Inflammatory macrophage treated with lipopolysaccharide for 1 hour (primary cell): ENCODE measurements at places on chromosomes 2 and 18.

- no peak for DNase-seq
Observed at GRCh38 chr2:196480653-196481323, 158.7 kb upstream of the CCDC150 start.

DNA sequence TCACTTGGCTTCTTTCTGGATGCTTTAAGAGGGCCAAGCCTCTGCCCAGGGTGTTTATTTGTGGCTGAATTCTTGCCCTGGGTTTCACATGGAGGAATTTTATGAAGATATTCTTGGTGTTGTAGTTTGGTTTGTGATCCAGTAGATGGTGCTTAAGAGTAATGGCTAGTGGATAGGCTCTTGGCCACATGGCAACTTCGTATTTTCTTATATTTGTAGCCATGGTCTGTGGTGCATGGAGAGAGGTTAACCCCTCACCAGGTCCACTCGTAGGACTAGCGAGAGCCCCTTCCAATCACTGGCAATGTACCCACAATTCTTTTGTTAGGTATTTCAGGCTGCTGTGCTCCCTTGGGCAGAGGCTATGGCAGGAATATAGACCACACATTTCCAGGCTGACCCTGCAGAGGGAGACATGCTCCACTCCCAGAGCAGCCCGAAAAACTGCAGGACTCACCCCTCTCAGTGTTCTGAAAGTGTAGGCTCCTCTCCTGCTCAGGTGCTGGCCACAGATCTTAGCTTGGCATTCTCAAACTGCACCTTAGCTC lies 582.1 kb upstream of the SETBP1 start:
- DNase-seq = no peak

GRCh38 chr2:172281648-172282570 lies 145.5 kb upstream of the ITGA6 start:
- no peak for DNase-seq

GRCh38 chr2:4678927-4679326 lies 975.6 kb downstream of the DCDC2C start:
- DNase-seq = no peak

DNA sequence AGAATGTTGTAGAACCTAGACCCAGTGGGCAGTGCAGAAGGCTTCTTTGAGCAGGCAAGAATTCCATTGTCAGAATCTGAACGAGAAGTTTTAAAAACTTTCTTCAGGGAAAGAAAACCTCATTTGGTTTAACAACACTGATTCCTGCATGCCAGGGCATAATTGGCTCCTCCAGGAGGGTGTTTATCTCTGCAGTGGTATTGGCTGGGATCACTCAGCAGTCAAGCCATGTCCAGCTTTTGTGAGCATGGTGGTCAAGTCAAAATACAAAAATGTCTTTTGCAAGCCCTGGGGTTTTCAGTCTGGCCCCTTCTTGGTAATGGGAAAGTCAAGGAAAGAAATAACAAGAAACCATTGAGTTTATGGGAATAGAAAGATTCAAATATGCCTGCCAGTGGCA lies 28.3 kb downstream of the FHOD3 start:
- DNase-seq = no peak

GRCh38 chr2:85750587-85751575 lies 2.9 kb upstream of the ATOH8 start:
- peak; percentile 91 for DNase-seq

GRCh38 chr2:56674084-56674483 lies 490.3 kb downstream of the CCDC85A start:
- no peak for DNase-seq
